Cerebellar nuclear complex (tissue), 1 donor: ENCODE measurements at places on chromosomes 1 and 21.

- no peak for DNase-seq
These were observed 189.4 kb downstream of the PBX1 start for GRCh38 chr1:164748253-164748899.

DNA sequence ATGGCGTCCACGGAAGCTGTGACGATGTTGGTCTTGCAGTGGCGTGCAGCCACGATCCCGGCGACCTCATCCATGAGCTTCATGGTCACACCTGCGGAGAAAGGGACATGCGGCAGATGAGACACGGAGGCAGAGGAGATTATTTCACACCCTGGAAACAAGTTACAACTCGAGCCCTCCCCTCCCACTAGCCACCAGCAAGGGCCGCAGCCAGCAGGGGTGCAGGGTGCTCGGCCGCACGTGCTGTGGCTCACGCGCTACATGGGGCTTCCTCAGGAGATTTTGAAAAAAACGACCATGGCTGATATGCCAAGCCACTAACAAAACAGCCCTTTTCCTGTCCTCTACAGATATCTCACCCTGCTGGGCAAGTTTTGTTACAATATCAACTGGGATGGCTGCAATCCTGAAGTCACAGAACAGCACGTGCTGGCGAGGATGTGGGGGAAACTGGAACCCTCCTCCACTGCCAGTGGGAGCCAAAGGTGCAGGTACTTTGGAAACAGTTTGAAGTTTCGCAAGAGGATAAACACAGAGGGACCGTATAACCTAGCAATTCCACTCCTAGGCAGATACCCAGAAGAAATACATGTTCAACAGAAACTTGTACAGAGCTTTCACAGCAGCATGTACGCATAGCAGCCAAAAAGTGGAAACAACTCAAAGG lies 34.1 kb upstream of the GPR153 start:
- DNase-seq, result no peak

DNA sequence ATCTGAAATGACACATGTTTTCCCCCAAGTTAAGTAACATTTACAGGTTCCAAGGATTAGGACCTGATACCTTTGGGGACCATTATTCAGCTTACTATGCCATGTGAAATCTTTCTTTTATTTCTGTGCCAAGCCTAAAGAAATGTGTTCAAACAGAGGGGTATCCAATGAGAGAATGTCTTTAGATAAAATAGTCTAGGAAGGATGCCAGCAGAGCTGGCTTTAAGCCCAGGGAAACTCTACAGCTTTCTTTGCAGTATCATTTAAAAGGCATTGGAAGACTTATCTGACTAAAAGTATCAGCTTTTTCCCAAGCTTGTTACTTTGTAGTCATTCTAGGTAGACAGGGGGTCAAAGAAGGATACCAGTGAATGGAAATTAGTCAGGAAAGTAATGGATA lies 860.4 kb downstream of the PLA2G4A start:
- DNase-seq, result no peak

GRCh38 chr1:30697571-30698376 lies 25.6 kb downstream of the MATN1 start:
- DNase-seq, result no peak

GRCh38 chr1:223224465-223224864 lies 81.4 kb upstream of the TLR5 start:
- no peak for DNase-seq

GRCh38 chr1:118317842-118318614 lies 133.0 kb upstream of the SPAG17 start:
- DNase-seq, result no peak

DNA sequence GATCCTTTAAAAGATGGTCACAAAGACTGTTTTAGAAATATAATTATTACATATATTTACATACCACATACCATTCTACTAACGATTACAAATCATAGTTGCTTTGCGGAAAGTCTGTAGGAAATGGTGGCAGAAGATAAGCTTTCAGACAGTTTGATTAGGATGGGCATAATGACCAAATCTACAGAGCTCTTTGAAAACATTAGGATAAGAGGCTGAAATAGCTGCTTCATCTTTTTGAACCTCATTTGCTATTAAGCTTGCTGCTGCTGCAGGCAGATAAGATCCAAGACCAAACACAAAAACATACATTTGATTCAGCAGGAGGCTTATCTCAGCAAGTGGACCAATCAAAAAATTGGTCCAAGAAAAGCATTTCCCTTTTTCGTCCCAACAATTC lies 47.1 kb downstream of the DDAH1 start:
- DNase-seq, result no peak

DNA sequence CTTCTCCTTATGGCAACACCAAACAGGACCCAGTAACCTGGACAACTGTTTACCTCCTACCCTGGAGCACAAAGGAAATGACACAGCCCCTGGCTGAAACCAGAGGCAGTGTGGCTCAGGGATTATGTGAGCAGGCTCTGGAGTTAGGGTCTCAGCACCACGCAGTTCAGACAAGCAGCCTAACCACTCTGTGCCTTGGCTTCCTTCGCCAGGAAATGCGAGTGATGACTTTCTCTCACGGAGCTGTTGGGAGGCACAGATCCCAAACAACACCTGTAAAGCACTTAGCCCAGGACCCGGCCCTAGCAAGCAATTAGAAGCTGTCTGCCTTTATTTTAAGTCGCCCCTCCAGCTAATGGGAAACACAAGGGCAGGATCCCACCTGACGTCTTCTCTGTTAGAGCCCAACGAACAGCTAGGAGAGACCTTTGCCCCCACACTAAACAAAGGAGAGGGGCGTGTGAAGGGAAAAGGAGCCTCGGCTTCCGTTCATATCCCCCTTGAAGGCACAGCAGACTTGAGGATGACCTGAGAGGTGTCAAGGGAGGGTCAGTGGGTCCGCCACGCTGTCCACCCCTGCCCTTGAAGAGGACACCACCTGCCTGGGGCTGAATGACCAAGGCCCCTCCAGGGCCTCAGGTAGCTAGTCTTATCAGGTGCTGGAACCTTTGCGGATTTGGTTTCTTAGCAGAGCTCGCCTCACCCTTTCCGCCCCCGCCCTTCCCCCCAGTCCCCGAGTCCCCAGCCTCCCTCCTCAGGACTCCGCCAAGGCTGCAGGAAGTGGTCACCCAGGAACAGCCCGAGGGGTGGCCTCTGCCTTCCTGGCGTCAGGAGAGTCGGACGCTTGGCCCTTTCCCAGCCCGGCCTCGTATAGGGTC lies 860 bp downstream of the TMEM63A start:
- no peak for DNase-seq

DNA sequence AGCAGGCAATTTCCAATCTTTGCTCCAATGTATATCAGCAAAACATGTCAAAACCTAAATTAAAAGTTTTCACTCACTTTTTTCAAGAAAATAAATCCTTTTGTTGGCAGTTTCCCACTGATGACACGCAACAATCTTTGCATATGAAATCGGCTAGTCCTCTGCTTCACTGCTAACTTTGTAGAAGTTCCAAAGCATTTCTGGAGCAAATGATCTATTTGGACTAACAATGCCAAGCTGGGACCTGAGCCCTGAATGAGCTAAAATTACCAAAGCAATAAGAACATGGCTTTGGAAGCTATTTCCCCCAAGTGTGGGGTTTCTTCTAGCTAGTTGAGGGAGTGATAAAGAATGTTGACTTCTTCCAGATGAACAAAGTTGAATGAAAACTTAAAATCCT lies 5.1 kb downstream of the BEND5 start:
- no peak for DNase-seq

DNA sequence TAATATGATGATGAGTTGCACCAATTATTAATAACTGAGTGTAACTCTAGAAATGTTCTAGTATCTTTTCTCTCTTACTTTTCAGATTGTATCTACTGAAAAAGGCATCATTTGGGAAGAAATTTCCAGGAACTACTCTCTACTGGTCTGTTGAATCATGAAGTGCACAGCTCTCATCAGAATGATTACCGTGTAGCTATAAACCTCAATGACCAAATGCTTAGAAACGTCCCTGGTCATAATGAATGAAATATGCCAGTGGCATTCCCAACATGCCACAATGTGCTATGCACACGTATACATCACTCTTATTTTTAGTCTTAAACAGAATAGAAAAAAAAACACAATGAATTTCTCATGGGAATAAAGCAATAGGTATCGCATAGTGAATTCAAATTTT lies 534.3 kb upstream of the OLFM3 start:
- no peak for DNase-seq

- DNase-seq, result no peak
These were observed 6.5 kb downstream of the CCSAP start for GRCh38 chr1:229336345-229336744.

DNA sequence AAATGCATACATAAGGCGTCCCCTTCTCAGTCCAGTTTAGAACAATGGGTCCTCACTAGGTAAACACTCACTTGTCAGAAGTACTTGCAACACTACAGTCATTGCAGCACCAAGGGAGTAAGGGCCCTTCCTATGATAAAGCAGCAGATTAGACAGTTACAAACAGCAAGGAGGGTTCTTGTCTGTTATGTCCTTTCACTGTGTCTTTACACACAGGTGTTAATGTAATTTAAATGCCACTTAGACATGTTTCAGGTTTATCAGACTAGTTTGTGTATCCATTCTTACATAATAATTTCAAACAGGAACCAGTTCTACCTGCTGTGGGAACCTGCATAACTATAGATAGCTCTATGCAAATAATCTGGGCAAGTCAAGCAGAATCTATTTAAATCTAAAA lies 105.6 kb upstream of the USH2A start:
- DNase-seq, result no peak

GRCh38 chr1:224404916-224405603 lies 29.5 kb downstream of the WDR26 start:
- no peak for DNase-seq

- no peak for DNase-seq
These were observed 373.1 kb upstream of the USP24 start for GRCh38 chr1:55588309-55588708.

DNA sequence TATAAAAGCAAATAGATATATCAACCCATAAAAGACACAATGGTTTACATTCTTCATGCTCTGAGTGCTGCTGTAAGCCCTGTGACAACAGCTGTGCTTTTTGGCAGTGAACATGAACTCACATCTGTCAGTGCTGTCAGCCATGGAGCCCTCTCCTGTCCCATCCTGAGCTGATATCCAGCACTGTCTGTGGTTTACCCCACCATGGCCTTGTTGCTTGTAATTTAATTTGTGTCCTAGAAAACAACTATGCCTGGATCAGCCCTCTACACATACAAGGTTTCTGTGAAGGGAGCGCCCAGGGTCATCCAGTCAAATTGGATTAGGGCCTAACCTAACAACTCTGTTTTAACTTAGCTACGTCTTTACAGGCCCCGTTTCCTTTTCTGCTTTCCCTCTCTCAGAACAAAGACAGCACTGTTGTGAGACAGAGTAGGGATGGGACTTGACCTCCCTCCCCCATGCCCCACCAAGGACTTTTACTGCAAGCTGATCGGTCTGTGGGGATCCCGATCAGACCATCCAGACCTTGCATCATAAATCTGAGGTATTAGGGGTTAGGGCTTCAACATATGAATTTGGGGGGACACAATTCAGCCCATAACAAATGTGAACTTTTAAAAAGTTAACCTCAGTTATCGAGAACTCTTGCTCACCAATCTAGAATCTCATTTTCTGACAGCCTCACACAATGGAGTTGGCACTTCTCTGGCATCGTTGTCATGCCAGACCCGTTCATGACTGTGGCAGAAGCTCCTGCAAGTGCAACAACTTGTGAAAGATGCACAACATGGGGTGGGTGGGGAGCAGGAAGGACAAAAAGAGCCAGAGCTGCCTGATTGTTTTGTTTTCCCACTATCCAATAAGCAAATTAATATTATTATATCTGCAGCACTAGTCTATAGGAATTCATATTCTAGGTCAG lies 16.4 kb upstream of the SLC44A3 start:
- DNase-seq, result no peak

- no peak for DNase-seq
These were observed 118.3 kb downstream of the GALNT2 start for GRCh38 chr1:230185076-230186001.

DNA sequence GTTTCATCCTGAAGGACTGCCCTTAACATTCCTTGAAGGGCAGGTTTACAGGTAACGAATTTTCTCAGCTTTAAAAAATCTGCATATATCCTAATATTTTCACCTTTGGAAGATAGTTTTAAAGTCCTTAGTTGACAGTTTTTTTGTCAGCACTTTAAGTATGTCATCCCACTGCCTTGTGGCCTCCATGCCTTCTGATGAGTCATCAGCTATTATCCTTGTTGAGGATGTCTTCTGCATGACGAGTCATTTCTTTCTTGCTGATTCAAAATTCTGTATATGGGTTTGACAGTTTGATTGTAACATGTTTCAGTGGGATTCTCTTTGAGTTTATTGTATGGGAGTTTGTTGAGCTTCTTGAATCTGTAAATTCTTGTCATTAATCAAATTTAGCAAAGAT lies 500.6 kb downstream of the DISC1 start:
- DNase-seq, result no peak

- no peak for DNase-seq
These were observed 109.4 kb downstream of the NRDC start for GRCh38 chr1:51768971-51769588.

DNA sequence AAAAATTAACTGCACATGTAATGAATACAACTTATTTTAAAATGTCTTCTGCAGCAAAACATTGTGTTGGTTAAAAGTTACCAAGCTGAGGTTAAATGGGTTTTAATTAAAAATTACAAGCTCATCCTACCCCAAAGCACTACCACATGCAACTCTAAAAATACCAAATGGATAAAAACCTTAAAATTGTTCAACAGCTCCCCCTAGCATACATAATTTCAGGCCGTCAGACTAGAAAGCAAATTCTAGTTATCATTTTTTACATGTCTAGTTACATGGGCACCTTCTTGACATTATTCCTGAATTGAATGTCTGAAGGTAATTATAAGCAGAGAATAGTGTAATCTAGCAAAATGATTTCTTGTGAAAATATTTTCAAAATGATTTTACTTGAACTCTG lies 176.5 kb downstream of the C1orf21 start:
- peak; percentile 18 for DNase-seq

DNA sequence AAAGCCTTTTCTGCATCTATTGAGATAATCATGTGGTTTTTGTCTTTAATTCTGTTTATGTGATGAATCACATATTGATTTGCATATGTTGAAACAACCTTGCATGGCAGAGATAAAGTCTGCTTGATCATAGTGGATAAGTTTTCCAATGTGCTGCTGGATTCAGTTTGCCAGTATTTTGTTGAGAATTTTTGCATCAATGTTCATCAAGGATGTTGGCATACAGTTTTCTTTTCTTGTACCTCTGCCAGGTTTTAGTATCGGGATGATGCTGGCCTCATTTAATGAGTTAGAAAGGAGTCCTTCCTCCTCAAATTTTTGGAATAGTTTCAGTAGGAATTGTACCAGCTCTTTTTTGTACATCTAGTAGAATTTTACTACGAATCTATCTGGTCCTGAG lies 55.0 kb downstream of the COL24A1 start:
- no peak for DNase-seq
